ENCODE measurements at places on chromosomes 11 and 22.
A peak's percentile ranks its signal among the peaks of the same experiment; 100 is the strongest.

DNA sequence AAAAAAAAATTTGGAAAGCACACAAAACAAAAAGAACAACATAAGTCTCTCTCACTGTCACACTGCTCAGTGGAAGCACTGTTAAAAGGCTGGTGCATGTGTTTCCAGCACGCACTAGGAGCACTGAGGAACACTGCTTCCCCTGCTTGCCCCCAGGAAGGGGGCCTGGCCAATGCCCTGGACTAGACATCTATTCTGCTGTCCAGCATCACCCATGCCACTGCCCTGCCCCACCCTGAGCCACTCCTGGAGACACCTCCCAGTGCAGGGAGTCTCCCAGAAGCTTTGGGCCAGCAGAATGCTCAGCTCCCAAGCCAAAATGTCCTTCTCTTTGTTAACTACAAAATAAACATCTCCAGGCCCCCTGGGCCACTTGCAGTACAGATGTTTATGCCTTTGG is 49.7 kb upstream of the EMID1 start:
- no peak for DNase-seq

GRCh38 chr11:32426819-32427615 is 8.3 kb downstream of the WT1 start:
- DNase-seq = no peak

GRCh38 chr11:116189408-116190170 is 583.2 kb downstream of the BUD13 start:
- DNase-seq = no peak

DNA sequence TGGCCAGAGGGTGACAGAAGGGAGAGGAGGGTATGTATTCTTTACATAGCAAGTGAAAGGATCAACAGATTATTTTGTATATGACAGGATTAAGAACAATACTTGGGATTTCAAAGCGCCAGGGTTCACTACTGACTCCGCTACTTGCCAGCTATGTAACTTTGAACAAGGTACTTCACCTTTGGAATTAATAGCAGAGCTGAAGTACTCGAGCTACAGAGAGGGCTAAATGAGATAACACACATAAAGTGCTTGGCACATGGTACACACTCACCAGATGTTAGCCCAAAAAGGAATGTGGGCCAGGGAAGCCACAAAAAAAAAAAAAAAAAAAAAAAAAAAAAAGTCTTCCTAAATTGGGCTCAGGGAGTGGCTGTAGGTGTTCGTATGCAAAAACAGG is 408.4 kb downstream of the BUD13 start:
- no peak for DNase-seq

DNA sequence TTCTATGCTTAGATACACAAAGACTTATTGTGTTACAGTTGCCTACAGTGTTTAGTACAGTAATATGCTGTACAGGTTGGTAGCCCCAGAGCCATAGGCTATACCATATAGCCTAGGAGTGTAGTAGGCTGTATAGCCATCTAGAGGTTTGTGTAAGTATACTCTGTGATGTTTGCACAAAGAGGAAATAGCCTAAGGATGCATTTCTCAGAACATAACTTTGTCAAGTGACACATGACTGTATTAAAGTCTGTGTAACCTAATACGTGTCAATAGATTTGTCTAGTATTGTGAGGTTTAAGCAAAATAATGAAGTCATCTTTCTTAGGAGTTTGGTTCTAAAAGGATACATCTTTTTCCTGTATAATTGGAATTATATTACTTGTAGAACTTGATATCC is 5.5 kb downstream of the ZC3H12C start:
- DNase-seq = peak; percentile 34

GRCh38 chr22:36086170-36086490 is 57.5 kb upstream of the RBFOX2 start:
- DNase-seq = no peak
